ENCODE measurements at places on chromosomes 16 and 17.
A peak's percentile ranks its signal among the peaks of the same experiment; 100 is the strongest.

- DNase-seq = no peak
- peaks cover 42% of the 10 kb centered on the region for H3K4me1 ChIP-seq
- no peak overlapping the region for H3K27ac ChIP-seq
Measured at GRCh38 chr16:27625050-27625697, 75.2 kb downstream of the KATNIP start.

GRCh38 chr16:28053461-28053860 lies 10.1 kb downstream of the GSG1L start:
- peaks cover 37% of the 10 kb centered on the region for H3K27me3 ChIP-seq
- H3K4me3 ChIP-seq = no peak overlapping the region
- H3K36me3 ChIP-seq = no peaks in the 10 kb centered on the region
- H3K27ac ChIP-seq = no peak overlapping the region

GRCh38 chr17:83144421-83145357 lies 65.3 kb downstream of the METRNL start:
- H3K4me3 ChIP-seq = no peak overlapping the region
- peaks cover 9% of the 10 kb centered on the region for H3K36me3 ChIP-seq
- no peaks in the 10 kb centered on the region for H3K4me1 ChIP-seq
- H3K27me3 ChIP-seq = peaks cover 32% of the 10 kb centered on the region

- H3K27ac ChIP-seq = no peak overlapping the region
- no peak overlapping the region for H3K4me3 ChIP-seq
- peaks cover 4% of the 10 kb centered on the region for H3K4me1 ChIP-seq
- no peaks in the 10 kb centered on the region for H3K36me3 ChIP-seq
- DNase-seq = no peak
Measured at GRCh38 chr17:82062076-82062983, 3.3 kb downstream of the DUS1L start.

- peak overlapping the region; percentile 66 for H3K27ac ChIP-seq
- H3K4me3 ChIP-seq = no peak overlapping the region
- DNase-seq = no peak
- H3K27me3 ChIP-seq = no peaks in the 10 kb centered on the region
Measured at GRCh38 chr17:40283662-40284061, 4.0 kb upstream of the CDC6 start.

GRCh38 chr17:17506893-17507464 lies 10.8 kb upstream of the RASD1 start:
- H3K27ac ChIP-seq = no peak overlapping the region
- peaks cover 18% of the 10 kb centered on the region for H3K4me1 ChIP-seq
- no peak for DNase-seq
- H3K4me3 ChIP-seq = no peak overlapping the region

- H3K27me3 ChIP-seq = peaks cover 9% of the 10 kb centered on the region
- H3K4me1 ChIP-seq = peaks cover 26% of the 10 kb centered on the region
- peak overlapping the region; percentile 54 for H3K27ac ChIP-seq
- peaks cover 41% of the 10 kb centered on the region for H3K36me3 ChIP-seq
Measured at GRCh38 chr16:30886145-30886544, 7.7 kb downstream of the BCL7C start.

DNA sequence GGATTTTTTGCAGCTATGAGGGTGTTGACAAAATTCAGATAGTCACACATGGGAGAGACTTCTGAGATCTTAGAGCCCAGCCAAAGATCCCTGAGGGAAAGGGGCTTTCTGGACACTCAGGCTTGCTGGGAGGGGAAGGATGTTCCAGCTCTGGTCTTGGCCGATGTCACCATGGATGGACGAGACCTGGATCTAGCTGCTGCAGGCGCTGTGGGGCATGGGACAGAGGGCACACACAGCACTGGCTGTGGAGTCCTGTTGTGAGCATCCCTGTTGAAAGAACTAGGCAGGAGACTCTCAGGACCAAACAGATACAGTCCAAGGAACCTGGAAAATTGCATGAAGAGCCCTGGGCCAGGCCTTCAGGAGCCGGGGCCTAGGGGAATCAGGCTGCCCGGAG lies 80.1 kb upstream of the SDK2 start:
- H3K4me3 ChIP-seq = no peak overlapping the region
- DNase-seq = no peak
- peaks cover 8% of the 10 kb centered on the region for H3K4me1 ChIP-seq
- H3K36me3 ChIP-seq = no peaks in the 10 kb centered on the region
- H3K27ac ChIP-seq = no peak overlapping the region
- peaks cover 37% of the 10 kb centered on the region for H3K27me3 ChIP-seq

- H3K27ac ChIP-seq = no peak overlapping the region
- peaks cover 53% of the 10 kb centered on the region for H3K4me1 ChIP-seq
- peaks cover 19% of the 10 kb centered on the region for H3K27me3 ChIP-seq
- no peak overlapping the region for H3K4me3 ChIP-seq
- DNase-seq = no peak
Measured at GRCh38 chr16:79067600-79067999, 532.9 kb downstream of the MAF start.

DNA sequence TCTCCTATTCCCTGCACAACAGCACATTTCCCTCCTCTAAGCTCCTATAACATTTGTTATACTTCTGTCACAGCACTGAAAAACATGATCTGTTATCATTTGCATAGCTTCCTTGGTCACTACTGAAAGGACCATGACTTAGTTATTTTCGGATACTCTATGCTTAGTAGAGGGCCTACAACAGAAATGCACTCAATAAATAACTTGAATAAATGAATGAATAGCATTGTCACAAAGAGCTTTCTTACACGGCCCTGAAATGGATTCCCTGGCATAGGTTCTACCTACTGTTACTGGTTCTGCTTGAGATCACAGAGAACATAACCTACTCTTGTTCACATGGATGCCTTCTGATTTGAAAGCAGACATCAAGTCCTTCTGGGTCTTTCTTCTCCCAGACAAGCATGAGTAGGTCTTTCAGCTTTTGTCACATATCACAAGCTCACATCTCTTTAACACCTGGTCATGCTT lies 41.6 kb downstream of the MYO1D start:
- peaks cover 25% of the 10 kb centered on the region for H3K4me1 ChIP-seq
- H3K4me3 ChIP-seq = no peak overlapping the region
- H3K27ac ChIP-seq = no peak overlapping the region
- no peak for DNase-seq

DNA sequence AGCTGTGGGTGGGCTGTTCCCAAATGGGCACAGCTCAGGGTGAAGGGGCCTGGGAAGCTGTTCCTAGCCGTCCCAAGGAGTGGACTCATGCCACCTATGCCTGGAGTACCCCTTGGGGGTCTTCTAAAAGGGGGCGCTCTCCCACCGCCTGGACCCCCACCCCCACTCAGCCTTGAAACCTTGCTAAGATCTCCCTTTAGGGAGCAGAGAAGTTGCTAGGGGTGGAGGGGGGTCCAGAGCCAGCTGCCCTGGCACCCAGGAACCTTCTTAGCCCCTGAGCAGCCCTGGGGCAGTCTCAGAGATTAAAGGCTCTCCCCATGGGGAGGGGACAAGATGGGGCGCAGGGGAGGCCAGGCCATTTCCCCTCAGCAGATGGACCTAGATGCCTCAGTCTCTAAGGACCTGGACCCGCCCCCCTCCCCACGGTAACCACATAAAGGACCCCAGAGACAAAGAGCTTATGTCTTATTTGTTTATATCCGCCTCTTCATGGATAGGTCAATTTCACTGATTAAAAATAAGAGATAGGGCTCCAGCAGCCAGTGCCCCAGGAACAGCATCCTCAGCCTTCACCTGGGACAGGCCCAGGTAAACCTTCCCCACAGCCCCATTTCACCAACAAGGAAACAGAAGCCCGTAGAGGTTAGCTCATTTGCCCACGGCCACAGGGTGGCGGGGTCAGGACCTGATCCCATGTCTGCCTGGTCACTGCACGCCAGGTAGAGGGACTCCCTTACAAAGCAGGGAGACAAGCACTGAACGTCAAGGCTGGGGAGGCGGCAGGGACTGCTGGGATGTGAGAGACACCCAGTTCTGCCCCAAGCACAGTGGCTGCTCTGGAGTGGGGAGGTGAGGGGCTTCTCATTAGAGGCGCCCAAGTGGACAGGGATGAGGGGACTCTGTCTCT lies 3.4 kb downstream of the MTSS2 start:
- no peak for DNase-seq
- H3K27ac ChIP-seq = no peak overlapping the region
- H3K4me1 ChIP-seq = peaks cover 29% of the 10 kb centered on the region
- peak overlapping the region; percentile 54 for H3K4me3 ChIP-seq
- H3K27me3 ChIP-seq = peaks cover 8% of the 10 kb centered on the region

DNA sequence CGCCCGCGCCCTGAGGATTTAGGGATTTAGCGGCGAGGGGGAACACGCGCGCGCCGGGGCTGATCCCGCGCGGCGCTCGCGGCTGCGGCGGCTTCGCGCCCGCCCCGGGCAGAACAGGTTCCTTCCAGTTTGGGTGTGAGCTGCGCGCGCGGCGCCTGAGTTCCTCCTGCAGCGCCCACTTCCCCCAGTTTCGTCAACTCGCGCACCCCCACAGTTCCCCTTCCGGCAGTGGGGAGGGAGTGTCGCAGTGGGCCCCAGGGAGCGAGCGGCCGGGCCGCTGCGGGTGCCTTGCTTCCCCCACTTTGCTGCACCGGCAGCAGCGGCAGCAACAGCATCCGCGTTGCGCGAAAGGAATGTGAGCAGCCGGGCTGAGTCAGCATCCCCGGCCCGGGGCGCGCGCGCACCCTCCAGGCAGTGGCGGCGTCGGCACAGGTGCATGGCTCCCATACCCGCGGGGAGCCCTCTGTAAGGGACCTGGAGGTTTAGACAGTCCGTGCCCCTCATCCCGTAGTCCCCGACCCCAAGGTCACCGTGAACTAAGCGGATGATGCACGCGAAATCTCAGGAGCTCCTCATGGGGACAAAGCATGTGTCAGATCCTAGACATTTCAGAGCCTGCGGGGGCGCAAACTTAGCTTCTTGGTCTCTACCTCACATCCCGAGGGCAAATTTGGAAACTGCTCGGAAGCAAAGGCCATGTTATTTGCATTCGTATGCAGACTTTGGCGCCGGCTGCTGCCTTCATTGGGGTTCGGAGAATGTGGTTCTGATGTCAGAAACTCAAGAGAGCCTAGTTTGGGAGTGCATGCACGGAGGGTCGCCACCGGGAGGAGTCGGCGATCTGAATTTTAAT lies 767 bp downstream of the ARSG start:
- peaks cover 29% of the 10 kb centered on the region for H3K4me1 ChIP-seq
- no peak overlapping the region for H3K27ac ChIP-seq
- H3K4me3 ChIP-seq = peak overlapping the region; percentile 80
- H3K27me3 ChIP-seq = peaks cover 77% of the 10 kb centered on the region
- H3K36me3 ChIP-seq = no peaks in the 10 kb centered on the region
- peak; percentile 75 for DNase-seq

DNA sequence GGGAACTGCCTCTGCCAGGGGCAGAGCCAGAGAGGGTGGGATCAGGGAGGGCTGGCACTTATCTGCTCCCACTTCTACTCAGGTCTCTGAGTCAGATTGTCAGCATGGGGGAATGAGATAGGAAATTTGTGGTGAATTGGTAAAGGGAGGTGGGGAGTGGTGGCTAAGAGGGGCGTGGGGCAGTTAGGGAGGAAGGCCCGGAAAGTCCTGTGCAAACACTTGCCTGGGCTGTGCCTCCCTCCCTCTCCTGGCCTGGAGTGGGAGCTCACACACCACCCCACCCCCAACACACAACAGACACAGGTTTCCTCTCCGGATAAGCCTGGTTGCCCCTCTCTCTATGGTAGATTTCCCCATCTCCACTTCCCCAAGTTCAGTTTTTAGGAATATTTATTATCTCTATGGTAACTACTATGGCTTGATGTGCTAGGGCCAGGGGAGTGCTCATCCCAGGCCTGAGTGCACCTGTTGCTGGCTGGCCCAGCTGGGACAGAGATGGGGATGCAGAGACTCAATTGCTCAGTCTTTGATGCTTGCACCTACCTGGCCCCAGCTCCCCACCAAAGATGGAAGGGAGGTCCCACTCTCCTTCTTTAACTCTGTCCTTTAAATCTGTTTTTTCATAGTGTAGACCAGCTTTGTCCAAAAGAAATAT lies 2.7 kb downstream of the SPNS2 start:
- H3K4me3 ChIP-seq = no peak overlapping the region
- peaks cover 87% of the 10 kb centered on the region for H3K27me3 ChIP-seq
- H3K4me1 ChIP-seq = peaks cover 19% of the 10 kb centered on the region
- no peak overlapping the region for H3K27ac ChIP-seq
- DNase-seq = no peak
- H3K36me3 ChIP-seq = no peaks in the 10 kb centered on the region

DNA sequence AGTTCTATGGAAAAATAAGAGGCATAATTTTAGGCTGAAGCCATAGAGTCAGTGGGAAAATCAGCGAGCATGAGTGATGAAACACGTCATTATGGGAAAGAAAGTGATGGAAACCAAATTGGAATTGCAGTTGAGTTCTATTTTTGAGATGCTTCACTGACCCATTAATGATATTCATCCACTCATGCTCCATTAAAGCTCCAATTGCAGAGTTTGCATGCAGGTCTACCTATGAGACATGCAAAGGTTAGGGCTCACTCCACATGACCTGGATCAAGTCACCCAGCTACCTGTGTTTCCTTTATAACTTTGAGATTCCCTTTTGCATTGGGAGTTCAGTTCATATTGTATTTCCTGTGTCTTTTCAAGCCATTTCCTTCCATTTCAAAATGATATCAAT lies 8.0 kb upstream of the KRTAP2-4 start:
- no peaks in the 10 kb centered on the region for H3K4me1 ChIP-seq
- H3K4me3 ChIP-seq = no peak overlapping the region
- no peaks in the 10 kb centered on the region for H3K36me3 ChIP-seq
- H3K27ac ChIP-seq = no peak overlapping the region
- DNase-seq = no peak

- H3K4me1 ChIP-seq = peaks cover 85% of the 10 kb centered on the region
- H3K27me3 ChIP-seq = peaks cover 8% of the 10 kb centered on the region
- H3K4me3 ChIP-seq = no peak overlapping the region
- no peak overlapping the region for H3K27ac ChIP-seq
- no peak for DNase-seq
- H3K36me3 ChIP-seq = peaks cover 5% of the 10 kb centered on the region
Measured at GRCh38 chr17:50689251-50689650, 18.5 kb downstream of the ANKRD40 start.

- H3K4me3 ChIP-seq = peak overlapping the region; percentile 57
- H3K4me1 ChIP-seq = peaks cover 33% of the 10 kb centered on the region
- H3K27ac ChIP-seq = peak overlapping the region; percentile 78
- H3K27me3 ChIP-seq = peaks cover 26% of the 10 kb centered on the region
- no peaks in the 10 kb centered on the region for H3K36me3 ChIP-seq
Measured at GRCh38 chr17:35315283-35315682, 58.1 kb downstream of the SLFN11 start.

GRCh38 chr17:68141050-68141449 lies 105.5 kb downstream of the KPNA2 start:
- peaks cover 17% of the 10 kb centered on the region for H3K27me3 ChIP-seq
- no peak for DNase-seq
- H3K4me3 ChIP-seq = no peak overlapping the region

DNA sequence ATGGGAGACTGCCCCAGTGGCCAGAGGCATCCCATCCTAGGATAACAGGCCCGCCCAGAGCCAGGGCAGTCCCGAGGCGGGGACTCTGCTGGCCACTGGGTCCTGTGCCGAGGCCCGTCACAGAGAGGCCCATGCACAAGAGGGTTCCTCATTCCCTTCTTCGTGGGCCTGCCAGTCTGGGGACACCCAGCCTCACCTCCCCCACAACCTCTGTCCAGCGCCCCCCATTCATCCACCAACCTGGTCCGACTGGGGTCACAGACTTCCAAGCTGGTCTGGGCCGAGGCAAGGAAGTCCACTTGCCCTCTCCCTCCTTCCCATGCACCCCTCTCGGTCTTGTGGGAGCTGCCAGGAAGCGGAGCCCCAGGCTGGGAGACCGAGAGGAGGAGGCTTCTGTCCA lies 94.2 kb upstream of the PLCG2 start:
- peaks cover 16% of the 10 kb centered on the region for H3K36me3 ChIP-seq
- H3K27ac ChIP-seq = no peak overlapping the region
- peaks cover 12% of the 10 kb centered on the region for H3K4me1 ChIP-seq
- H3K27me3 ChIP-seq = peaks cover 3% of the 10 kb centered on the region

All from nephron progenitor cell (in vitro differentiated cells).